ENCODE measurements at places on chromosomes 12 and 14. TPM values are rescaled to one million over a fixed set of nuclear protein-coding genes. Genes with fewer than 3 reads are reported as not detected.

Gene BCAT1
- total RNA-seq = 28.6 TPM

Gene HOXC13
- not detected for total RNA-seq

Gene PTCSC3
- not detected for total RNA-seq

Gene CLEC4D
- not detected for total RNA-seq

Gene KRT3
- not detected for total RNA-seq

Gene SIX6
- not detected for total RNA-seq

Gene LHX5
- not detected for total RNA-seq

Gene LRP1
- total RNA-seq = 755 TPM

Gene CLEC4E
- 5.6 TPM for total RNA-seq

Gene PRH2
- not detected for total RNA-seq

Gene NOVA1
- total RNA-seq = 11.0 TPM

Gene MYO1H
- total RNA-seq = not detected

Gene DDX47
- 43.5 TPM for total RNA-seq
